CD4-positive, alpha-beta T cell treated with Interleukin-6 at 100 ng/mL for 8 hours (primary cell): ENCODE measurements at places on chromosomes 1 and 21.
A peak's percentile ranks its signal among the peaks of the same experiment; 100 is the strongest.

GRCh38 chr1:9824702-9825089, 931 bp upstream of the CLSTN1 start:
- DNase-seq = no peak

GRCh38 chr1:40313329-40313957, 3.6 kb downstream of the COL9A2 start:
- no peak for DNase-seq

DNA sequence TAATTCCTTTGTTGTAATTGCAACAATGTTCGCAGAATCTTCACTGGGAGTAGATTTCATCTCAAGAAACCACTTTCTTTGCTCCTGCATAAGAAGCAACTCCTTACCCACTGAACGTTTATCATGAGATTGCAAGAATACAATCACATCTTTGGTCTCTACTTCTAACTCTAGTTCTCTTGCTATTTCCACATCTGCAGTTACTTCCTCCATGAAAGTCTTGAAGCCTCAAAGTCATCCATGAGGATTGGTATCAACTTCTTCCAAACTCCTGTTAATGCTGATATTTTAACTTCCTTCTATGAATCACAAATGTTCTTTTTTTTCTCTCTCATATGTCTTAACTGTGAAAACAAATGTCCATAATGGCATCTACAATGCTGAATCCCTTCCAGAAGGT, 118.6 kb upstream of the RAB4A start:
- no peak for DNase-seq

- DNase-seq = no peak
These were observed 107.3 kb downstream of the FNBP1L start for GRCh38 chr1:93554883-93555872.

GRCh38 chr21:42009018-42009830, 936 bp downstream of the ZBTB21 start:
- DNase-seq = peak; percentile 25

DNA sequence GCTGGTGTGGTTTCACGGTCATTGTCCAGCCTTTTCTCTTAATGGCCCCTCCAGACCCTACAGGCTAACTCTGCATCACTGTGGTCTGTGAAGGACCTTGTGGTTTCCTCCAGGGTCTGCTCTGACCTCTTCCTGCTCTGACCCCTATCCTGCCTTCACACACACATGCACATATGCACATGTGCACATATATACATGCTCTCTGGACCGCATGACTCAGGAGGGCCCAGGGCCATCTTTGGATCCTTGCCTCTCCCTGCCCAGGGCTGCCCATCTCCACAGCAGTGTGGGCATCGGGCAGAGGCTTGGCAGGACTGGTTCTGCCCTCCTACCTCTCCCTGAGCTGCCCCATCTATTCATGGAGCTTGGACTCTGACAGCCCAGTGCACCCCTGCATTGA, 510.9 kb downstream of the PTPRU start:
- no peak for DNase-seq

DNA sequence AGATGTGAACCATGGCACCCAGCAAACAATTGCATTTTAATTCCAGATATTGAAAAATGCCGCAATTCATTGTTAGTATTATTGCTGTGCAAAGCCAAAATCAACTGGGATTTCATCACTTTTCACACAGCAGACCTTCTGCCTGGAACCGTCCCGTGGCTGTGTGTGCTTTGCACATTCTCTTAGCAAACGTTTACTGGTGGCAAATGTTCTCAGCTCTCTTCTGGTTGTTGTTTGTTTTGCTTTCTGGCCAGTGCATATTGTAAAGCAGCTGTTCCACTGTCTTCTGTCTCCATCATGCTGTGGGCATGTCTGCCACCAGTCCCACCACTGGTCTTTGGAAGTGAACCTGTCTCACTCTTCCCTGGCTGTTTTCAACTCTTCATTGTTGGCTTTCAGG, 19.8 kb upstream of the TTLL10 start:
- DNase-seq = no peak

DNA sequence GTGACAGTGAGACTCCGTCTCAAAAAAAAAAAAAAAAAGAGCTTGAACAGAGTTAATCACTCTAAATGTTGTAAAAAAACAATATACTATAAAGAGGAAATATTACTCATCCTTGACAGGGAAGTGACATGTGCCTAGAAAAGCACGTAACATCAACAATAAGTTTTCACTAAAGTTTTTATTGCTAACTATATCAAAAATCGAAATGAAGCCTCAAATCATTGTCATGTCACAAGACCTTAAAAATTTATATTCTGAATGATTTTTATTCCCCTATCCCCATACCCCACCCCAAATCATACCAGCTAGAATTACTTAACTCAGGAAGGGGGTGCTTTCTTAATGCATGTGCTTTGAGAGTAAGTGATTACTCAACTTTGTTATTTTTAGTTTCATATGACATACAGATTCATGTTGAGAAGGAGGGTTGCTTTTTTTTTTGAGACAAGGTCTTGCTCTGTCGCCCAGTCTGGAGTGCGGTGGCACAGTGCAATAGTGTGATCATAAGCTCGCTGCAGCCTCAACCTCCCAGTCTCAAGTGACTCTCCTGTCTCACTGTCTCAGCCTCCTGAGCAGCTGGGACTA, 53.6 kb upstream of the MUTYH start:
- DNase-seq = no peak

GRCh38 chr1:54697896-54698295, 17.8 kb upstream of the TTC4 start:
- DNase-seq = no peak
